ENCODE measurements at places on chromosomes 3 and 15. TPM values are rescaled to one million over a fixed set of nuclear protein-coding genes. Genes with fewer than 3 reads are reported as not detected.

The TNNC1 gene
- 5.3 TPM for total RNA-seq

The SERF2 gene
- total RNA-seq: 596 TPM

The FETUB gene
- not detected for total RNA-seq

The C15orf39 gene
- total RNA-seq: 27.0 TPM

The SCAANT1 gene
- not detected for total RNA-seq

The ARL8B gene
- total RNA-seq: 60.5 TPM

The PLSCR4 gene
- not detected for total RNA-seq

The TGM5 gene
- total RNA-seq: not detected

The LRRIQ4 gene
- not detected for total RNA-seq

The LRRC2 gene
- 0.50 TPM for total RNA-seq

DNA sequence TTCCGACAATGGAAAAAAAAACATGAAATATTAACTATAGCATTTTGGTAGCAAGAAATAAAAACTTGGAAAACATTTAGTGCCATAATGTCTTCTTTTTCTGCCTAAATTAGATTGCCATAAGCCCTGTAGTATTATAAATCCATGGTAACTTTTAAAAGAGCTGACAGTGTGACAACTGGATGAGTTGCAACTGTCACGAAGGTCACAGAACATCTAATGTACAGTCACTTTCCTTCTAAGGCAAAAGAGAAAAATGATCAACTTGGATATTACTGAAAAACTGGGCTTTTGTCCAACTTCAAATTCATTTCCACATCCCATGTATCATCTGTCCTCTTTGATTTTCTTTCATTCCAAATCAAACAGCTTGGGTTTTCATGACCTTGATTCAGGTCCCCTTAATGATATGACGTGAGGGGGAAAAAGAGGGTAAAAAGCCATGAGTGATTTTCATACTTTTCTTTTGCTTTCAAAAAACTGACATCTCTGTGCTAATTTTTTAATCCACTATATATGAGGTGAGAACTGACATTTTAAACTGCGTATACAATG, 602 bp downstream of the CPB1 start:
- DNase-seq: no peak

- no peak for DNase-seq
Measured at GRCh38 chr3:158539414-158540014, 31.5 kb upstream of the MLF1 start.

- peak; percentile 41 for DNase-seq
Measured at GRCh38 chr15:34582461-34583371, 735 bp downstream of the GOLGA8B start.

DNA sequence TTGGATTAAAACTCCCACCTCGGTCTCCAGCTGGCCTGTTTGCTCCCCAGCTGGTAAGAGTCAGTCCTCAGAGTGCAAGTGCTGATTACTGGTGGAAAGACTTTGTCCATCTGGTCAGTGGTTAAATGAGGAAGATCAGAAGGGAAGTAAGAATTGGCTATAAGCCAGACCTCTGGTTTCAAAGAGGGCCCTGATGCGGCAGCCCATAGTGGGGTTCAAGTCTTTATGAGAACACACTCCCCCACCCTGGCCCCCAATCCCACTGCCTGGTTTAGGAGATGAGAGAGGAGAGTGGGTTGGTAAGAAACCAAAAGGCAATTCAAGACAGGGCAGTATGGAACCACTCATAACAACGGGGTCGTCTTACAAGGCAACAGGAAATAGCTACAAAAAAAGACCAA, 65.0 kb downstream of the FRMD4B start:
- DNase-seq: no peak

DNA sequence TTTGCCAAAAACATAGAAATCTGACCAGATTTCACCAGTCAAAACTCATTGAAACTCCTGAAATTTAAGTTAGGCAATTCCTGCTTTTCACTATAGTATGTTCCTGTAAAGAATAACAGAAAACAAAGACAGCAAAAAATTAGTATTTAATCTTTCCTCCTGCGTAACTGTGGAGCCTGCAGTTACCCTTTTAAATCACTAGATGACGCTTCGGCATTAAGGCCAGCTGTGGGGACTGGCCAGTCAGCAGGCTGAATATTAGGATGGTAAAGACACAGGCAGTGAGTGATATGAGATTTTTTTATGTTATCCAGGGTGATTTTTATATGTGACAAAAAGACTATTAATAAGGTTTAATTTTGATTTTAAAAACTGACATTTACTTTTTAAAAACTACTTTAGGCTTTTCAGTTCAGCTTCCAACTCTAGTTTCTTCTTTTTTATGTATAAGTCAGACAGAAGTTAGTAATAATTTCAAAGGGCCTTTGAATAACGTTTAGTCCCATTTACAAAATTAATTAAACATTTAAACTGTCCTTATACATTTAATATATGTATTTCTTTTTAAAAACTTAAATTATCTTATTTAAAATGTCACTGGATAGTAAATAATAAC, 165.1 kb downstream of the PPM1L start:
- DNase-seq: no peak

DNA sequence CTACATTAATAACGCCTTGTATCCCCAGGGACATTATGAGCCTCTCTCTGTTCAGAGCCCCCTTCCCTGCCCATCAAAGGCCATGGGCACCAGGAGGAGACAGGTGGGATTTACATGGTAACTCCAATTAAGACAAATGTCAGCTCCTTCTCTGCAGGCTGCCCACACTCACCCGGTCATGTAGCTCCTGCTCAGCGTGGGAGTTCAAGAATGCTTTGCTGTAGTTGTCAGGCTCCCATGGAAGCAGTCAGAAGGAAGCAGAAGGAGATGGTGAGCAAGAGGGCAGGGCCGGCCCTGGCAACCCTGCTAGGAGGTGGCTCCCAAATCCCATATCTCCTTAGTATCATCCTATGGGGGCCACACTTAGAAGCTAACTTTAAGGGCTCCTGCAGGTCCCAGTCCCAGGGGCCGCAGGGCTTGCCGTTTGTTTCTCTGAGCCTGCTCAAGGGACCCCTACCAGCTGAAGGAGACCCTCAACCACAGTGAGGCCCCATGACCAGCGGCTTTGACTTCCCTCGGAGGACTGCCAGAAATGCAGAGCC, 218.4 kb upstream of the TLE3 start:
- no peak for DNase-seq

DNA sequence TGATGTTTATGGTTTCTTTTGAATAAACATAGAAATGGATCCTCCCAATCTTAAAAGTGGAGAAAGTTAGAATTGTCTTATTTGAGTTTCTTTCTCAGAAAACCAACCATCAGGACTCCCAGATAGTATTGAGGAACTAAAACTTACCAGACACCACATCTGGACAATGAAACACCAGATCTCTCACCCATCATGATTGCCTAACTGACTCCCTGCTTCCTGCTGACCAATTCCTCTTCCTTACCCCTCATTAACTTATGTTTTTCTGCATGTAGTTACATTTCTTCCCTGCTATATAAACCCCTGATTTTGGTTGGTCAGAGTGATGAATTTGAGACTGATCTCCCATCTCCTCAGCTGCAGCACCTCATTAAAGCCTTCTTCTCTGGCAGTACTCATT, 242.0 kb upstream of the SETMAR start:
- no peak for DNase-seq

GRCh38 chr3:134992586-134992985, 197.5 kb downstream of the EPHB1 start:
- DNase-seq: no peak

GRCh38 chr15:91572110-91572509, 281.4 kb upstream of the SLCO3A1 start:
- DNase-seq: no peak

DNA sequence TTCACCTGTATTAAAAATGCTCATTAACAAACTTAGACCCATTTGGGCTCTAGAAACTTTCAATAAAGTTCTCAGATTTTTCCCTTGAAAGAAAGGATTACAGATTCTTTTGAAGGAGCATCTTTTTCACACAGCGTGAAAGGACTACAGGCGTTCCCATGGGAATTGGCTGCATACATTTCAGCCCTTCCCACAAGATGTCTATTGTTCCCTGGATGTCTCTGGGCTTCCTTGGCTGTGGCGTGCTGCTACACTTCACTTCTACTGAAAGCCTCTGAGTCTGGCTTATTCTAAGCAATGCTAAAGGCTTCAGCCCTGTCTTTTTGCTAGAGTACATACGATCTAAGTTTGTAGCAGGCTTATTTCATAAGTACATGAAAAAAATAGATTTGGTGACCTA, 1.4 kb downstream of the VEPH1 start:
- no peak for DNase-seq

GRCh38 chr3:129593595-129594339, 12.7 kb downstream of the PLXND1 start:
- DNase-seq: peak; percentile 64

DNA sequence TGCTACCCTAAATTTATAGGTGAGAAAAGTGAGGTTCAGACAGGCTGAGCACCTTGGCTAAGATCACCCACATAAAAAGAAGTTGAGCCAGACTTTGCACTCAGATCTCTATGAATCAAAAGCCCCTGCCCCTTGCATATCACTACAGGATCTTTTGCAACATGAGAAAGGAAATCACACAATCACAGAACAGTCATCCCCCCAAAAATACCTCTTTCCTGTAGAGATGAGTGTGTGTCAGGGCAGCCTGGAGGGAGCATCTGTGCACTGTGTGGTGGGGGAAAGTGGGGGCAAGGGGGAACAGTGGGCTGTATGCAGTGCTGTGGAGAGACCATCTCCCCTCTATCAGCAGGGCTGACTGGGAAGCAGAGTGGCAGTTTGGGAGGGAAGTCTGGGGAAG, 46.6 kb downstream of the EPHB3 start:
- DNase-seq: peak; percentile 45

- DNase-seq: no peak
Measured at GRCh38 chr3:148190441-148190990, 507.2 kb upstream of the AGTR1 start.

DNA sequence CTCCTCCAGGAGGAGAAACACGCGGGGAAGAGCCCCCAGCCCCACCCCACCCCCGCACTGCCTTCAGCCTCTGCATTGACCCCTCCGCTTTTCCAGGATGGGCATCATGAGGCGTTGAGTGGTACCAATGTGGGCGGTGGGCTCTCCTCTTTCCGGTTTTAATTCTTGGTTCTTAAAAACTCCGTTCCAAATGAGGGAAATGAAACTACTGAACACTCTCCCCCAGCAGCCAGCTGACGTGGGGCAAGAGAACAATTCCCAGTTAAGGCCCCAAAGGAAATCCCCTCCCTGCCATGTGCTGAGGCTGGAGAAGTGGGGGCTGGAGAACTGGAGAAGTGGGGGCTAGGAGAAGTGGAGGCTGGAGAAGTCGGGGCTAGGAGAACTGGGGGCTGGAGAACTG, 5.3 kb upstream of the NRROS start:
- DNase-seq: no peak

- no peak for DNase-seq
Measured at GRCh38 chr3:17009826-17010225, 125.1 kb downstream of the PLCL2 start.

DNA sequence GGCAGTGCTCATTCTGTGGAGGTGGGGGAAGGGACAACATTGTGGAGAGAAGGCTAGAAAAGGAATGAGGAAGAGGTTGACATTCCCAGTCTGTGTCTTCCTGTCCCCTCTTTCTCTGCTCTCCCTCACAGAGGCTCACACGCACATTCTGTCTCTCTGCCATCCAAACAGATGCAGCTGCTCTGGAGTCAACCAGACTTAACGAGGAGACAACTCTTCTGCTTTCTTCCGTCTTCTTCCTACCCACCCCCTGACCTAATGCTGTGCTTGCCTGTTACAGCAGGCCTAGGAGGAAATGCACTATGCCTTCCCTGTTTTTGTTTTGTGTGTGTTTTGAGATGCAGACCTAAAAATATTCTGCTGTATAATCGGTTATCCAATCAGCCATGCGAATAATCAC, 121.9 kb downstream of the CACNA1D start:
- DNase-seq: no peak

DNA sequence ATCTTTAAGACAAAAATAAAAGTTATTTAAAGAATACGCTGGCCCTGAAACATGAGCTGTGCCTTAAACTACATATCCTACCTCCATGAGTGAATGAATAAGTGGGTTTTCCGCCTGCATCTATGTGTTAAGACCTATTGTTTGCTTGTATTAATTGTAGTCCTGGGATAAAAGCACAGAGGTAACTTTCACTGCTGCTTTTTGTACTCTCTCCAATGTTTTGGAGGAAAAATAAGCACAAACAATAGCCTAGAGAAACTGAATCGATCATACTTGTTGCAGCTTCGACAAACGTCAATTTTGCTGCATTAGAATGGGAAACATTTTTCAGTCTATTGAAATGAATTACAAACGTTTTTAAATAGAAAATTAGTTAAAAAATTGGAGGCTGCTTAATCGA, 1.3 kb upstream of the CTNNB1 start:
- DNase-seq: no peak

- DNase-seq: no peak
Measured at GRCh38 chr3:4306860-4307259, 3.7 kb downstream of the SETMAR start.

DNA sequence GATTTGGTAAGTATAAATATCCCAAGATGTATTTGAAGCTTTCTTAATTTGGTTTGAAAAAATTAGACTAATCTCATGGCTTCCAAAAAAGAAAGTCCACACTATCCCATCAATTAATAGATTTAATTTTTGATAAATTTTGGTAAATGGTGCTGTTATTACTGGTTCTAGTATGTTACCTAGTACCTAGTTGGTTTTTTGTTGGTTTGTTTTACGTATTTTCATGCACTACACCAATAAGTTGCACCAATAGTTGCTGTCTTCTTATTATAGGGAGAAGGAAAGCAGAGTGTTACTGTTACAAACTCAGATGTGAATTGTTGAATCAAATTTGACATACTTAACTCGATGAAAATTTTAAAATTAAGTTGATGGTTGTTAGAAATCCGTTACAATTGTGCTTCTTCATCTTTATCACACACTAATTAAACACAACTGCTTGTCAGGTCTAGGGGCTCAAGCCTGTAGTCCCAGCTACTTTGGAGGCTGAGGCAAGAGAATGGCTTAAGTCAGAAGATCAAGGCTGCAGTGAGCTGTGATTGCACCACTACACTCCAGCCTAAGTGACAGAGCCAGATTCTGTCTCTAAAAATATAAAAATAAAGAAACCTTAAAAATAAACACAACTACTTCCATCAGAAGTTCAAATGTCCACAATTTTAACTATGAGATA, 23.1 kb upstream of the MBNL1 start:
- no peak for DNase-seq

GRCh38 chr3:111548092-111548491, 6.1 kb downstream of the CD96 start:
- DNase-seq: no peak

- no peak for DNase-seq
Measured at GRCh38 chr15:95127356-95127755, 896.0 kb downstream of the MCTP2 start.

DNA sequence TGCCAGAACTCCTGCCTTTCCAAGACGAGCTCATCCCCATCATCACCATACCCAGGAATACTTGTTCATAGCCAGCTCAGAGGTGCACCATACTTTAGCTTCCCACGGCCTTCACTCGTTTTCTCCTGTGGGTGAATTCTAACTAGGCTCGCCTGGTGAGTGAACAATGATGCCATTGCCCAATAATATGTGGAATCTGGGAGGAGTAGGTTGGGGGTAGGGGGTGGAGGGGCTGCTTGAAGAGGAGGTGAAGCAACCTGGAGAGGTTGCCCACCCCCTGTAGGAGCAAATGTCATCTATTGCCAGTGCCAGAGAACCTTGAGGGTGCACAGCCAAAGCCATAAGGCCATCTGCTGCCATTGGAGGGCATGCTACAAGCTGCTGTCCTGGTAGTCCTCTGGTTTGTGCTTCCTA, 592 bp upstream of the ZNF445 start:
- DNase-seq: no peak

GRCh38 chr3:61824553-61825135, 263.3 kb downstream of the PTPRG start:
- DNase-seq: no peak

- DNase-seq: no peak
Measured at GRCh38 chr3:176037636-176038035, 1159.6 kb downstream of the TBL1XR1 start.

All from CD4-positive, alpha-beta memory T cell (primary cell).